ENCODE measurements at places on chromosomes 6 and 20. TPM values are rescaled to one million over a fixed set of nuclear protein-coding genes. Genes with fewer than 3 reads are reported as not detected.

The RAET1L gene
- not detected for total RNA-seq

The CLIC5 gene
- total RNA-seq, result 2.0 TPM

The C20orf204 gene
- not detected for total RNA-seq

The NKAIN2 gene
- 1.5 TPM for total RNA-seq

The HSPA12B gene
- 14.3 TPM for total RNA-seq

The PAX1 gene
- total RNA-seq, result not detected

The BFSP1 gene
- 1.7 TPM for total RNA-seq

The CRISP3 gene
- not detected for total RNA-seq

Data from stomach (tissue), 19 donors.